RWPE1 (cell line): ENCODE measurements at places on chromosomes 4 and X.

DNA sequence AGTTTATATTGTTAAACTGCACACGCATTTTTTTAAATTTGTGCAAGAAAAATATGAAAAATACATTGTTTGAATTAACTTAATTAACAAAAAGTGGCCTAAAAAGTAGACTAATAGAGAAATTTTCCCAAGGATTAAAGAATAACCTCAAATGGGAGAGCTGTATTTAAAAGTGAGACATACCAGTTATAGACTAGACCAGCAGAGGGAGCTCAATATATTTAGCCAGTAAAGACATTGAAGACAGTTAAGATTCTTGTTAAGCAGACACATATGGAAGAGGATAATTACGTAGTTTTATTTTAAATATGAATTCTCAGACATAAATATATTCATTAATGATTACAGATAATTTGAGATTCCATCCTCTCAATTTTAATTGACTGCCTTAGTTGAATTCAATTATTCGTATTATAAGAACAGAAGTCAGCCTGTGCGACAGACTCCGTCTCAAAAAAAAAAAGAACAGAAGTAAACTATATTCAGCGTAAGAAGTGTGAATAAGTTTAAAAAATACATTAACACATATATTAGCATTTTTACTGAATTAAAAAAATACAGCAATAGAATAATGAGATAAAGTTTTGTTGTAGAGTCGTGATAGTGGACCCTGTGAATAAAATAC is 64.8 kb downstream of the GLRA3 start:
- peak; percentile 15 for DNase-seq

- DNase-seq, result no peak
Observed at GRCh38 chr4:86928400-86929255, 6.2 kb upstream of the AFF1 start.

DNA sequence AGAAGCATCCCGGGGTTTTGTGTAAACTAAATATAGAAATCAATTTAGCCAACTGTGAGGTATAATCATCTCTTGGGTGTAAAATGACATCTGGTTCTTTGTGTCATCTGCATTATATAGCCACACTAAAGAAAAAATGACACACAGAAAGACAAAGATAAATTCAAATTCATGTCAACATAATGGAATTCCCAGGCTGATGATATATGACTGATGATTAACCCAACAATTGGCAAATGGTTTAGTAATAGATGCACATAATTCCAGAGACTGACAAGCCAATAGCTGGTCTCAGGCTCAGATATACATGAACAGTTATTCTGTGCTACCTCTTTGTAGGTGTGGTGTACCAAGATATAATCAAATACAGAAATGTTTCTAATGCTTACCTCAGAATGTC is 375.4 kb upstream of the PITX2 start:
- DNase-seq, result no peak

- DNase-seq, result no peak
Observed at GRCh38 chrX:103608306-103608963, 672 bp downstream of the TCEAL3 start.

- DNase-seq, result no peak
Observed at GRCh38 chrX:10512741-10513140, 107.6 kb downstream of the MID1 start.

- peak; percentile 63 for DNase-seq
Observed at GRCh38 chr4:181952478-181952877, 290.7 kb upstream of the TENM3 start.

GRCh38 chrX:78493180-78493579 is 165.8 kb upstream of the CYSLTR1 start:
- DNase-seq, result no peak

- no peak for DNase-seq
Observed at GRCh38 chr4:80187677-80188076, 9.6 kb upstream of the PRDM8 start.

GRCh38 chrX:13188731-13189309 is 131.0 kb downstream of the ATXN3L start:
- no peak for DNase-seq

DNA sequence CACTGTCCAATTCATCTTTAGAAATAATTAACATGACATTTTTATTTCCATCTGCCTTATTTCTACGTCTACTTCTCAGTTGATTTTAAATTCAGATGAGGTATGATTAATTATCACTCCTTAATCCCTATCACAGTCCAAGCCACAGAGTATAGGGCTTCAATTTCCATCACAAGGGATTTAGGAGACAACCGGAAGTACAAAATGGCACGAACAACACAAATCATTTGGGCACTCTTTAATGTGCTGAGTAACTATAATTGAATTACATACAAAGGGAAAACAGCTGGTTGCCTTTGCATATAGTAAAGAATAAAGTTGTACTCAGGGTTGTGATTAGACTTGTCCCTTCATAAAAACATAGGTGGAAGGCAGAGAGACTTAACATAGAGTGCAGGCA is 290.4 kb upstream of the MAGEB16 start:
- DNase-seq, result no peak

DNA sequence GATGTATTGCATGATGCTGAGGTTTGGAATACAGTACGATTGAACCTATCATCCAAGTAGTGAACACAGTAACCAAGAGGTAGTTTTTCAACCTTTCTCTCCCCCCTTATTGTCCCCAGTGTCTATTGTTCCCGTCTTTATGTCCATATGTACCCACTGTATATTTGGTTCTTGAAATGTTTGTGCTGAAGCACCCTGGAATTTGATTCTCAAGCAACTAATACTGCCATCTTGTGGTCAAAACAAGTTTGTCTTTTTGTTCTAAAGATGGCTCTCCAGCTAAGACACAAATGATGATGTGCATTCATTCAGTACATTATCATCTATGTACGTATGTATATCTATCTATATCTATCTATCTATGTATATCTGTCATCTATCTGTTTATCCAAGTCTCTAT is 33.5 kb upstream of the DCX start:
- peak; percentile 3 for DNase-seq

GRCh38 chr4:7351014-7351413 is 83.7 kb downstream of the PSAPL1 start:
- no peak for DNase-seq

DNA sequence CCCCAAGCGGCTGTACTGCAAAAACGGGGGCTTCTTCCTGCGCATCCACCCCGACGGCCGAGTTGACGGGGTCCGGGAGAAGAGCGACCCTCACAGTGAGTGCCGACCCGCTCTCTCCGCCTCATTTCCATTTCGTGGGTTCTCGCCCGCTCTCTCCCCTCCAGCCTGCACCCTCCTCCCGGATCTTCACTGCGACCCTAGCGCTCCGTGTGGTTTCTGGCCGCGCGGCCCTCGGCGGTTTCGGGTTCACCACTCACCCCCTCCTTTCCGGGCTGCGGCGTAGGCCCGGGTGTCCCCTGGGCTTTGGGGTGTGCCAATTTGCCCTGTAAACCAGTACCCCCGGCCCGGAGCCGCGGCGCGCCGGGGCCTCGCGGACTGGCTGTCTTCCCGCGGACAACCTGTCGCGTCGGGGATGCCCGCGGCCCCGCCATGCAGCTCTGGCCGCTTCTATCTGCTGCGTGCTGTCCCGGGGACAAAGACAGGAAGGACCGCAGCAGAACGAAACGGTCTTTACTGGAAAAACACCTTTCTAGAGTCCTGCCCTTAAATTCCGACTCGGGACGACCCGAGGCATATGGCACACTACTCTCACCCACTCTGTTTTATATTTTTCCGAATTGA is 737 bp downstream of the FGF2 start:
- peak; percentile 41 for DNase-seq

DNA sequence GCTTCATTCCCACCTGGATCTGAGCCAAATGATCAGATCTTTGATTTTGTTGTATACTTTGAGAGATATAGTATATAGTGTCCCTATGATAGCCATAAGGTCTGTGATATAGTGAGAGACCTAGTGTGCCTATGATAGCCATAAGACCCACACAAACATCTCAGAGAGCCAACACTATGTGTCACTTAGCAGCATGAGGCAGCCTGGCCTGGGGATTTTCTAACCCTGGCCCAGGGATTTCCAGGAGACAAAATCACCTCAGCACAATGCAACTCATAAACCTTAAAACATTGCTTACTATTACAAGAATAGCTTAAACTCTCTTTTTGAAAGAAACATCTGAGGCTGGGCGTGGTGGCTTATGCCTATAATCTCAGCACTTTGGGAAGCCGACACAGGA is 23.2 kb upstream of the COL25A1 start:
- no peak for DNase-seq

DNA sequence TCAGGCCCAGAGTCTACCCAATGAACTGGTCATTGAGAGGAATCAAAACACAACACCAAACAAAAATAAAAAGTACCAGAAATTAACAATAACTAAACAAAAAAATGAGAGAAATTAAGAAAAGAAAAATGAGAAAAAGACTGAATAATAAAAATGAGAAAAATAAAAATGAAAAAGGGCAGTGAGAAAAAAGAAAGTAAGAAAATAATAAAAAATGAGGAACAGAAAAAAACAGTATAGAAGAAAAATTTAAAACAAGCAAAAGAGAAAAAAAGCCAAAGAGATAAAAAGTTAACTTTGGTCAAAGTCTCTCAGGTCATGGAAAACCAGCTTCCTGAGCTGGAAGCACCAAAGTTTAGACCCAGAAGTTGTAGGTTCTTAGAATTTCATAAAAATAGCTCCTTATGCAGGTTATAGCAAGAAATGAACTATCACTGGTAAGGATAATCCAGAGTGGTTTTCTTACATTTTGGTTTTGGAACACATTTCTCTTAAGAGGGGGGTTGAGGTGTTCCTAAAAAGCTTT is 51.0 kb upstream of the WDR17 start:
- DNase-seq, result no peak

- DNase-seq, result no peak
Observed at GRCh38 chr4:138267835-138268234, 25.7 kb upstream of the SLC7A11 start.

DNA sequence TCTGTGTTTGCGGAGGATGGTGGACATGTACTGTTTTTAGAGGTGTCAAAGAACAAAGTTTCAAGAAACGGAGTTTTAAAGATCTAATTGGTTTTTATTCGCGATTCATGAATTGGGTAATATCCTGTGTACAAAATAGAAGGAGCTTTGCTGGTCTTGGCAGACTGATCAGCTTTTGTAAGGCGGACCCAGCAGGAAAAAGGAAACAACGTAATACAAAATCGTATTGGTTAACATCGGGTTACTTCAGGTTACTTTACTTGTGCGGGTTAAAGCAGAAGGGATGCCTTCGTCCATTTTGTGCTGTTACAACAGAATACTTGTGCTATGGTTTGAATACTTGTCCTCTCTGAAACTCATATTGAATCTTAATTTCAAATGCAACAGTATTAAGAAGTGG is 11.4 kb upstream of the NYX start:
- no peak for DNase-seq

DNA sequence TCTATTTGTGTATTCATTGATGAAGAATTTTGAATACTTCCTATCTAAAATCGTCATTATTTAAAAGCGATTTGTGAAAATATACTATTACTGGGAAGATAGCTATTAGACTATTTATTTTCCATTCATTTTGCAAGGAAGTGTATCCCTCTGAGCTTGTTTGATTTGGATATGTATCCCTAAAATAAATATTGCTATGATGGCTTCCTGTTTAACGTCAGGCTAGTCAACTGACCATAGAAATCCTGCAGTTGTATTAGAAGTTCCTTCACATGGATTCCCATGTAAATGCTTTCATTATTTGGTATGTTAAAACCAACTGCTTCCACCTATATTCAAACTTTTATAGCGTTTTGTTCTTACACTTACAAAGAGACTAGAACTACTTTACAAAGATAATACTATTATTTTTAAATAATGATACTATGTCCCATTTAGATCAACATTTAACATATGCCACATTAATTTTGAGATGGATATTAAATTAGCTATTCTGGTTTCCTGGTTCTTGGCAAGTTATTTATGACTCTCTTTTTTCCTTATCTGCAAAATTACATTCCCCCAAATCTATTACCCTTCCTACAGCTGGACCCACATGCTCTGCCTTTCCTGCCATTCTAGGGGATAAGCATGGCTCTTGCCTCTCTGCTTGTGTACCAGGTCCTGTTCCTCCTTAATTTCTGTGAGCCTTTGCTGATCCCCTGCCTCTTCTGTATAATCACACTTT is 26.7 kb upstream of the PDE5A start:
- no peak for DNase-seq

DNA sequence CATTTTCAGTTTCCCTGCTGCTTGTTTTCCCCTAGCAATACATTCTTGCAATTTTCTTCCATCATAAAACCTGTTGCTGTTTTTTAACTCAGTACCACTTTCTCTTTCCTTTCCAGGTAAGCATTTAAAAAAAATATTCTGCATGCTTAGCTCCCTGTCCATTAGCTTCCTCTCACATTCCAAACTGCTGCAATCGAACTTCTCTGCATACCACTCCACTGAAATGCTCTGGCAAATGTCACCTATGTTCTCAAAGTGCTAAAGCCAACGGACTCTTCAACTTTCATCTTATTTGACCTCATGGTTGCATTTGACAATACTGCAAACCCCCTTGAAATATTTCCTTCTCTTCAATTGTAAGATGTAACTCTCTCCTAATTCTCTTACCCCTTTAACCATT is 192.7 kb downstream of the ANAPC10 start:
- no peak for DNase-seq

DNA sequence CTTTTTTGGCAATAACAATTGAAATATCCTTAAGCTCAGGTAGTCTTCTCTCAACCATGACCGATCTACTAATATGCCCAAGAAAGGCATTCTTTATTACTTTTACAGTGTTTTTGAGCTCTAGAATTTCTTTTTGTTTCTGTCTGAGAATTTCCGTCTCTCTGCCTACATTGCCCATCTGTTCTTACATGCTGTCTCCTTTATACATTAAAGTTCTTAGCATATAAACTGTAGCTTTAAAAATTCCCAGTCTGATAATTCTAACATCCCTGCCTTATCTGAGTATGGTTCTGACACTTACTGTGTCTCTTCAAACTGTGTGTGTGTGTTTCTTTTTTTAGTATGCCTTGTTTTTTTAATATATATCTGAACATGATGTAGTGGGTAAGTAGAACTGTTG is 658.1 kb downstream of the GRID2 start:
- no peak for DNase-seq
